ENCODE measurements at places on chromosomes 13 and 19. TPM values are rescaled to one million over a fixed set of nuclear protein-coding genes. Genes with fewer than 3 reads are reported as not detected.
A peak's percentile ranks its signal among the peaks of the same experiment; 100 is the strongest.

Gene CEACAM16
- not detected for total RNA-seq

Gene ZFR2
- not detected for total RNA-seq

Gene C1QTNF9
- 0.23 TPM for total RNA-seq

Gene ETV2
- total RNA-seq, result 2.3 TPM

Gene IL11
- not detected for total RNA-seq

Gene MAP2K7
- 9.2 TPM for total RNA-seq

Gene FGF14
- 0.47 TPM for total RNA-seq

Gene ASF1B
- 0.88 TPM for total RNA-seq

Gene GGN
- total RNA-seq, result 0.69 TPM

- DNase-seq, result no peak
Measured at GRCh38 chr13:45695198-45695730, 6.9 kb upstream of the CBY2 start.

DNA sequence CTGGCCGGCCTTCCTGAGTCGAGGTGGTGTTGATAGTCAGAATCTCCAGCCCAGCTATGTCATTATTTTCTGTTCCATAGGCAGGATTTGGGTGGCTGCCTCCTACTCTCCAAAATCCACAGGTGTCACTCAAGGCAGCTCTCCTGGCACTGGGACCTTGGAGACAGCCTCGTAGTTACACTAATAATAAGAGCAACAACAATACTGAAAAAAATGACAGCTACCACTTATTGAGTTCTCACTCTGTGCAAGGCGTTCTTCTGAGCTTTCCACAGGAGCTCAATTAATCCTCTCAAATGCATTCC is 12.2 kb upstream of the KLK12 start:
- no peak for DNase-seq

GRCh38 chr13:44300895-44301638 is 72.6 kb upstream of the SERP2 start:
- peak; percentile 67 for DNase-seq

GRCh38 chr19:49884760-49885159 is 7.3 kb downstream of the TBC1D17 start:
- no peak for DNase-seq

DNA sequence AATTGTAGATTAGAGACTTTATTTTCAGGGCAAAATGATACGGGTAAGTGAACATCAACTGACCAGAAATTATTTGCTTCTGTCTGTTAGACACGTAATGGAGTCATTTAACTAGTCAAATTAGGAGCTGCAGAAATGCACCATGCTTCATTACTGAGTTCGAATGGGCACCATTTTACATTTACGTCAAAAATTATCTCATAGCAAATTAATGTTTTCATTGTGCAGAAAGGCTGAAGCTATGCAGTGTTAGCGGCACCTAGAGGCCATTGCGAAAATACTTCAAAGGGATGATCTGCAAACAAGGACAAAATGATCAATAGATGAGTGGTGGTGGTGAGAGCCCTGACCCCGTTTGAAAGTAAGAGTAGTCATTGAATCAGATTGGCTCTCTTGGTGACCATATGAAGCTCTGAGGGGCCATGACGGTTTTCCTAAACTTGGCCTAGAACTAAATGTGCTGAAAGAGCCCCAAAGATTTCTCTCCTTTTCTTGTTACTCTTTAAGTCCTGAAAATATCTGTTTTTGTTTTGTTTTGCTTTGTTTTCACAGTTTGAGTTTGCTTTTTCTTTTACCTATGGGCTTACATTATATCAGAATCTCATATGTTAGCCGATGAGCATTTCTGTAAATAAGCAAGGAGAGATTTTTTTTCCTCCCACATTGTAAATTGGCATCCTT is 277.9 kb downstream of the ZNF536 start:
- no peak for DNase-seq

DNA sequence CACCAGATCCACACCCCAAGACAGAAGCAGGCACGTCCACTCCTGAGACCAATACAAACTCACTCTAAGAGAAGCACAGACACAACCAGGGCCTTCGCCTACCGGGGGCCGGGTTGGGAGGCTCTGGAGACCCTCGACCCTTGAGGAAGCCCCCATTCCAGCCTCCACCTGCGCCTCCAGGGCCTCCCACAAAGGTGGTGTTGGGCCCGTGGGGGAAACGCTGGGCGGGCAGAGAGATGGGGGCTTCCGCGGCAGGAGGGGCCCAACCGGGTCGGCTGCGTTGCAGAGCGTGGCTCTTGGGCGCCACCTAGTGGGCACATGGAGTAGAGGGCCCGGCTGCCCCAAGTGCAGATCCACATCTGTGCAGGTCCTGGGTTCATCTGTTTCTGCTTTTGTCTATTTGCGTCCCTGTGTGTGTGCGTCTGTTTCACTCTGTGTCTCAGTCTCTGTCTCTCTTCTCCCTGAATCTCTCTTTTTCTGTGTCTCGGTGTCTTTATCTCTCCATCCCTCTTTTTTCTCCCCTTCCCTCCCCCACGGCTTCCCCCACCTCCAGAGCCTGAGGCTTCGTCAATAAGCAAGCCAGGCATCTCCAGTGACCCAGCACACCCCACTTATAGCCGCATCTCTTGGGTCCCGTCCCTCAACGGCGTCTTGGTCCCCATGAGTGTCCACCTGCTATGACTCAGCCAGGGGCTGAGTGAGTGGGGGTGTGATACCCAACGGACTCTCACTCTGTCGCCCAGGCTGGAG is 10.5 kb upstream of the TINCR start:
- DNase-seq, result peak; percentile 64

- DNase-seq, result no peak
Measured at GRCh38 chr13:80955501-80955900, 614.6 kb upstream of the SPRY2 start.

DNA sequence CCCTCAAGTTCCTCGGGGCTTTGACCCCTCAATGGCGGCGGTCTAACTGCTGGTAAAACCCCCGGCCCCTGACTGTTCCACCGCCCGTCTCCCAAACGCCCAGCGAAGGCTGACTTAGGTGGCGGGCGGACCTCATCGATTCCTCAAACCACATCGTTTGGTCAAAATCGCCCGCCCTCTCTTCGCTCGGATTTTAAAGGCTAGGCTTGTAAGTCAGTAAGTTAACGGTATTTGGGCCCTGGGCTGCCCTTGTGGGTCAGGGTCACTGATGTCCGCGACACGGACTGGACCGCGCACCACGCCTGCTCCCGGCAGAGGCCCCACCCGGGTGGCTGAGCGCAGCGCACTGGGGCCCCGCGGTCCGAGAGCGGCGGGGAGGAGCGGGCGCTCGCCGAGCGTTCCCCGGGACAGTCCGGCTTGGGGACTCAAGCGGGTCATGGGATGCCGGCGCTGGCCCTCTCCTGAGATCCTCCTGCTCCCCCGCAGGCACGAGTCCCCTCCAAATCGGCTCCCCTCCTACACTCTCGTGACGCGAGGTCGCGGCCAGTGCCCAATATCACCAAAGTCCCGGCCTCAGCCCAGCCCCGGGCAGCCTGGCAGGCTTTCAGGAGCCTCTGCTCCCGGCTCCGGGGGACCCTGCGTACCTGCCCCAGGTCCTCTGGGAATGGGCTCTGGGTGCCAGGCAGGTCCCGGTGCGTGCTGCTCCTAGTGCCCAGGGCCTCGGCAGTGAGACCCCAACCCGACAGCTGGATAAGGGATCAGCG is 1.0 kb downstream of the FLT1 start:
- no peak for DNase-seq

GRCh38 chr19:47757617-47758442 is 12.5 kb downstream of the NOP53 start:
- no peak for DNase-seq

- no peak for DNase-seq
Measured at GRCh38 chr19:49986354-49986753, 25.4 kb upstream of the SIGLEC11 start.

DNA sequence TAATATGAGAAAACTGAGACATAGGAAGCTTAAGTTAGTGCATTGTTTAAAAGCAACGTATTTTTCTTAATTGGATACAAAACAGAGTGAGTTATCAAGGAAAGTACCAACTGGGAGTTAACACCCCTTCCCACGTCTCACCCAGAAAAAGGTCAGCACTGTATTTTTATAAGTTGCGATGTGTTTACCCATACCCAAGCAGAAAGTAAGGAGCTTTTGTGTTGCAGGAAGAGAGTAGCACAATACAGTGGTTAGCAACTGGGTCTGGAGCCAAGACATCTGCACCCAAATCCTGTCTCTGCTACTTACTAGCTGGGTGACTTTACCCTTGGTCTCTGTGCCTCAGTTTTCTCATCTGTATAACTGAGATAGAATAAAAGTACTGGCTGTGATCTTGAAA is 34.3 kb downstream of the FAM216B start:
- DNase-seq, result no peak

- no peak for DNase-seq
Measured at GRCh38 chr19:13986348-13986904, 19.7 kb downstream of the RFX1 start.

GRCh38 chr13:33394294-33394932 is 108.9 kb upstream of the STARD13 start:
- no peak for DNase-seq

DNA sequence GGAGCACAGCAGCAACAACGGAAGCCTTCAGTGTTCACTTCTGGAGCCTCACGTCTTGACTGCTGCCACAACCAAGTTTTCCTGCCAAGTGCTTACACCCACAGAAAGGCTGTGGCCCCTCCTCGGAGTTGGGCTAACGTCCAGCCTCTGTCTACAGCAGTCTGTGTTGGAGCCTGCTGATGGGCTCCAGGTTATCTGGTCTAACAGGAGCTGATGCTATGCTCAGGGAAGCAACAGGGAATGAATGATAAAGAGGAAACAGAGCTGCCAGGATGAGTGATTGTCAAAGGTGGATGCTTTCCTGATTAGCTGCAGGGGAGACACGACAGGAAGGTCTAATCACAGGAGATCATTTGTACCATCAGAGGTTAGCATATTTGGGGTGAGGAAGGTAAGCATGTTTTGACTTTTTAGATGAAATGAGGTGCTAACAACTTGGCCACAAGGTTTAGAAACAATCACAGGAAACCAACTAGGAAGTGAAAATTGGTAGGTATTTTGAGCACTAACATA is 53.8 kb upstream of the RCBTB2 start:
- DNase-seq, result peak; percentile 51

- DNase-seq, result no peak
Measured at GRCh38 chr19:21321996-21322395, 7.2 kb downstream of the ZNF708 start.

GRCh38 chr19:29285878-29286277 is 72.9 kb upstream of the UQCRFS1 start:
- no peak for DNase-seq

GRCh38 chr13:59374691-59375090 is 789.0 kb downstream of the DIAPH3 start:
- no peak for DNase-seq

DNA sequence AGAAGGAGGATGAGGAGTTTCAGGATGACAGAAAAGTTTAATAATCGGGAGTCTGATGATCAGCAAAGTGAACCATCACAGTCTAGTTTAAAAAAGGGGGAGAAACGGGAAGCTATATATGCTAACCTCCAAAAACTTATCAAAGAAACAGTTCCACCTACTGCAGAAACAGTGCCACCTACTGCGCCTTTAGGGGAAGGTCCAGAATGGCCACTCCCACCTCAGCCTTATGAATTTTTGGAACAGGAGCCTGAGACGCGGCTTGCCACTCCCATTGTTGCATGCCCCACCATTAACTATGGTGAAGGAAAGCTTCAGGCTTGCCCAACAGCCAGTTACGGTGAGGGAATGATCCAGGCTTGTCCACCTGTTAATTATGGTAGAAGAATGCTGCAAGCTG is 929.0 kb downstream of the SLITRK6 start:
- no peak for DNase-seq

GRCh38 chr13:45696610-45697226 is 5.4 kb upstream of the CBY2 start:
- DNase-seq, result no peak

- no peak for DNase-seq
Measured at GRCh38 chr13:33761740-33762139, 56.2 kb upstream of the RFC3 start.

DNA sequence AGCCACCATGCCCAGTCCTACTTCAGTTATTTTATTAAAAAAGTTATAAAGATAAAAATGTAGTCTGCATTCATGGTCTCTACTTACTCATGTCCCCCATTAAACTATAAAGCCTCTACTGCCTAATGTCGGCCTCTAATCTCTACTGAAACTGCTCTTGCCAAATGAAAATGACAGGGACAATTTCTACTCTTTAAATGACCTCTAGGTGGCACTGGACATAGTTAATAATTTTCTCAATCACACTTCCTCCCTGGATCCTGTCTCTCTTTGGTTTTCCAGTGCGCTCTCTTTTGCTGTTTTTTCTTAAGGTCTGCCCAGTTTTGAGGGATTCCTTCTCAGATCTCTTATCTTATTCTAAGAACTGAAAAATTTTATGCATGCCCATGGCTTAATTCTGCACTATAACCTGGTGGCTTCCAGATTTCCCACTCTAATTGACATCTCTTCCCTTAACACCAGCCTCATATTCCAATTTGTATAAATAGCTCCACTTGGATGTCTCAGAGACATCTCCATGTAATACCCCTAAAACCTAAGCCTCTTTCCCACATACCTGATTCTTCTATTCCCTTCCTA is 54.3 kb downstream of the MTMR6 start:
- no peak for DNase-seq

DNA sequence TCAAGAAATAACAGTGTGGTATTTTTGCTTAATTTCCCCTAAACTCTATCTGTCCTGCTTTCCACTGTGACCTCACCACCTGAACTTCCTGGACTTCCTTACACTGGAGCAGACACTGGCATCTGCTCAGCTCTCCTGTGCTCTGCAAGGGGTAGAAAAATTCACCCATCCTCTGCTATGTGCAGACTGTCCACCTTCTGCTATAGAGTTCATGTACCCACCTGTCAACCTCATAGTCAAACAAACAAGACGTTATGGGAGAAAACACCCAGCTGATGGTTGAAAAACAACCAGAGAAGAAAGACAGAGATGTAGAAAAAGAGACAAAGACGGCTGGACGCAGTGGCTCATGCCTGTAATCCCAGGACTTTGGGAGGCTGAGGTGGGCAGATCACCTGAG is 12.2 kb downstream of the LAIR1 start:
- no peak for DNase-seq

DNA sequence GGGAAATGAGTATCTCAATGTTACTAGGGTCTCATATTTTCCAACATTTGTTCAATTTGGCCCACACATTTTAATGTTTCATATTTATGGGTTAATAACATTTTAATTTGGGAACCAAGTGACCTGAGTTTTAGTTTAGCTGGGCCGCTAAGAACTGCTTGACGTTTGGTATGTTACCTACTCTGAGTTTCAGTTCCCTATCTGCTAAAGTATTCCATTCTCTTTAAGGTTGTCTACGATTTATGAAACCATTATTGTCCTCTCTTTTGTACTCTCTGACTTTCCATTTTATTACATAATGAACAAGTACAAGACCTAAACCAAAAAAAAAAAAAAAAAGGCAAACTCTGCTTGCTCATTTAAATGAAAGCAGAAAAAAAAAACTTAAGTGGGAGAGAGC is 89.9 kb downstream of the FGF14 start:
- no peak for DNase-seq

DNA sequence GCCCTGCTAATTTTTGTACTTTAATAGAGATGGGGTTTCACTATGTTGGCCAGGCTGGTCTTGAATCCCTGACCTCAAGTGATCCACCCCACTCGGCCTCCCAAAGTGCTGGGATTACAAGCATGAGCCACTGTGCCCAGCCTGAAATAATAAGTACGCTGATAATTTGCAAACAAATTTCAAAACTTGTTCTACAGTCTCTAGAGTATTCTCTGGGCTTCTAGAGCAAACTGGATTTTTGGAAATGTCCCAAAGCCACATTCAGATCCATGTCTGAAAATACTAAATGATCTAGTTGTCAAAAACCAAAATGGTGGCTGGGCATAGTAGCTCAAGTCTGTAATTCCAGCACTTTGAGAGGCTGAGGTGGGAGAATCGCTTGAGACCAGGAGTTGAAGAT is 39.9 kb upstream of the PSPC1 start:
- DNase-seq, result no peak

GRCh38 chr13:27968316-27969081 is 616 bp downstream of the CDX2 start:
- no peak for DNase-seq
